ENCODE measurements at places on chromosomes 3 and 15.

DNA sequence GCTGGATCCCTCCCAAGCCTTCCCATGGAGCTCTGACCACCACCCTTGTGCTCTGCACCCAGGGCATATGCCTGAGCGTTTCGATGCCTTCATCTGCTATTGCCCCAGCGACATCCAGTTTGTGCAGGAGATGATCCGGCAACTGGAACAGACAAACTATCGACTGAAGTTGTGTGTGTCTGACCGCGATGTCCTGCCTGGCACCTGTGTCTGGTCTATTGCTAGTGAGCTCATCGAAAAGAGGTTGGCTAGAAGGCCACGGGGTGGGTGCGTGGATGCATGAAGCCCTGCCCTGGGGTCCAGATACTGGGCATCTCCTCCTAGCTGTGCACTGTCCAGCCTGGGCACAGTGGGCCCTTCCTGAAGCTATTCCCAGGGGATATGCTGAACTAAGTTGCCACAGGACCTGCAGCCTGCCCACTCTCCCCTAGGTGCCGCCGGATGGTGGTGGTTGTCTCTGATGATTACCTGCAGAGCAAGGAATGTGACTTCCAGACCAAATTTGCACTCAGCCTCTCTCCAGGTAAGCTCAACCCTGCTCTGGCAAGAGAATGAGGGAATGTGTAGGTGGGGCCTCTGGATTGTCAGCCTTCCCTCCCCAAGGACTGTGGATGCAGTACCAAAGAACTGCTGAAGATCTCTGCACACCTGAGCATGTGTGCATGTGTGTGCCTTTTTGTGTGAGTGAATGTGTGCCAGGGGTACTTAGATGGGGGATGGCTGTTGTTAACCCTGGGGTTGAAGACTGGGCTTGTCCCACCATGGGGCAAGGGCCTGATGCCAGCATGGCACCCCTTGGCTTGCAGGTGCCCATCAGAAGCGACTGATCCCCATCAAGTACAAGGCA, 2.1 kb downstream of the MYD88 start:
- DNase-seq: no peak

- peak; percentile 37 for DNase-seq
Observed at GRCh38 chr3:50194128-50194902, 2.9 kb downstream of the GNAT1 start.

DNA sequence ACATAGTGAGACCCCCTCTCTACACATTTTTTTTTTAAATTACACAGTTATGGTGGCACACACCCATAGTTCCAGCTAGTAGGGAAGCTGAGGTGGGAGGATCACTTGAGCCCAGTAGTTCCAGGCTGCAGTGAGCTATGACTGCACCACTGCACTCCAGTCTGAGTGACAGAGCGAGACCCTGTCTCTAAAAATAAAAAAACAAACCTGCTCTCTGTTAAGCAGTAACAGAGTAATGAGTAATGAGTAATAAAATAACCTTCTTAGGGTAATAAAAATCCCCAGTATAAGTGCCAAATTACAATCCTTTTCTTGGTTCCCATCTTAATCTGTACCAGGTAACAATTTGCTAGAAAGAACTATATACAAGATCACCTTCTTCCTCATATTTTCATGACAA, 65.9 kb upstream of the PLXND1 start:
- no peak for DNase-seq

- no peak for DNase-seq
Observed at GRCh38 chr15:70336425-70337009, 238.8 kb upstream of the TLE3 start.

DNA sequence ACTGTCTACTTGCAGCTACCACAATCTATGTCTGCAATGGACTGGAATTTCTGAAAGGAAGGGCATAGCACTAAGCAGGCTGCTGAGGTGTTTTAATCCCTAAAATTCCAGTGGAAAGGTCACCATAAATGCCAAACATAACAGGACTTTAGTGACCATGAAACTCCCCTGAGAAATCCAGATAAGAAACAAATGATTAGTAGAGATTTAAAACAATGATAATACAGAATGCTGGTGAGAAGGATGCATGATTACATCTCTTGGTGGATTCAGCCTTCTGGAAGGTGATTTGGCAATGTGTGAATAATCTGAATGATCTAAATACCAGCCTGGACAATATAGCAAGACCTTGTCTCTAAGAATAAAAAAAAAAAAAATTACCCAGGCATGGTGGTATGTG, 475.0 kb upstream of the CBLB start:
- no peak for DNase-seq

All from anterior cingulate cortex (tissue), 58 donors.